Stimulated activated CD8-positive, alpha-beta memory T cell treated with anti-CD3 and anti-CD28 coated beads, Interleukin-4, amount 100 ng/mL, for 1 hour (primary cell): ENCODE measurements at places on chromosomes 13 and 19.

DNA sequence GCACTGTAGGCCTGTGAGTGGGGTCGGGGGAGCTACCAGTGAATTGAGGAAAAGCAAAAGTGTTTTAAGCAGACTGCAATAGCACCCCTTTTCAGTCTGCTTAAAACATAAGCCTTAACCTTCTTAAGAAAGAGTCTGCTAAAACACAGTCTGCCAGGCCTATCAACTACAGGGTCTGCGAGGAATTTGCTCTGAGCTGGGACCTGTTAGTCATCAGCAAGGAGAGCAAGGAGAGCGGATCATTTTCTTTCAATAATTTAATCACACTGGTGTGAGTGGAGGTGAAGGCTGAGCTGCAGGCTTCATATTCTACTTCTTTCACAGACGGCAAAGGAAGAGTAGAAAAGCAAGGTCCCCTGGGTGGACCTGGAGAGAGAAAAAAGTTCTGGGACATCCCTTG lies 342.7 kb downstream of the ENOX1 start:
- no peak for DNase-seq

- DNase-seq = no peak
These were observed 1.7 kb upstream of the FAM83E start for GRCh38 chr19:48616491-48617056.

DNA sequence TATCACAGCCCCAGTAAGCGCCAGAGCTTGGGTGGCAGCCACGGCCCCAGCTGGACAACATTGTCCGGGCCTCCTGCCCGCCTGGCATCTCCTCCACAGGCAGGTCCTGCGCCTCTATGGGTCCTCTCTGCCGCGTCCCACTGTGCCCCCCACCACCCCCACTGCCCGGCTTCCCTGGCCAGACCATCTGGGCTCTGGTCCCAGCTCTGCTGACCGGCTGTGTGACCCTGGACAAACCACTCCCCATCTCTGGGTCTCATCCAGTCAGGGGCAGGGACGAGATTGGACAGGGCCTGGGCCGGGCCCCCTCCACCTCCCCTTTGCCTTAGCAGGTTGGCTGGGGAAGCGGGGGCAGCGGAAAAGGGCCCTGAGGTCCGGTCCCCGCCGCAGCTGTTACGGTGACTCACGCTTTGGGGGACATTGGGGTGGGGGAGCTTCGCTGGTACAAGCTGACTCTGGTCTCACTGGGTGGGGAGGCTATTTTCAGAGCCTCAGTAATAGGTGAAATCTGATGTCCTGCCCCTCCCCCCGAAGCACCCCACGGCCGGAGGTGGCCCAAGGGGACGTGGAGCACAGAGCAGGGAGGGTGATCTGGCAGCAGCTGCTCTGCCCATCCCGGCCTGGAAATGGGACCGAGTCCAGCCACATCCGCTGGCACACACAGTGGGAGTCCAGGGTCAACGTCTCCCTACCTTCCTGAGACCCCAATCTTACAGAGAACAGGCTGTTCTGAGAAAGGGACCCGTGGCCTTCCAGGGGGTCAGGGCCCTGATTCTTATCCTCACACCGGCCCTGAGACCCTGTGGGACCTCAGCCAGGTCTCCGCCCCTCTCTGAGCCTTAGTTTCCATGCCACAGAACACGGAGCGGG lies 9.1 kb downstream of the NFIC start:
- no peak for DNase-seq

DNA sequence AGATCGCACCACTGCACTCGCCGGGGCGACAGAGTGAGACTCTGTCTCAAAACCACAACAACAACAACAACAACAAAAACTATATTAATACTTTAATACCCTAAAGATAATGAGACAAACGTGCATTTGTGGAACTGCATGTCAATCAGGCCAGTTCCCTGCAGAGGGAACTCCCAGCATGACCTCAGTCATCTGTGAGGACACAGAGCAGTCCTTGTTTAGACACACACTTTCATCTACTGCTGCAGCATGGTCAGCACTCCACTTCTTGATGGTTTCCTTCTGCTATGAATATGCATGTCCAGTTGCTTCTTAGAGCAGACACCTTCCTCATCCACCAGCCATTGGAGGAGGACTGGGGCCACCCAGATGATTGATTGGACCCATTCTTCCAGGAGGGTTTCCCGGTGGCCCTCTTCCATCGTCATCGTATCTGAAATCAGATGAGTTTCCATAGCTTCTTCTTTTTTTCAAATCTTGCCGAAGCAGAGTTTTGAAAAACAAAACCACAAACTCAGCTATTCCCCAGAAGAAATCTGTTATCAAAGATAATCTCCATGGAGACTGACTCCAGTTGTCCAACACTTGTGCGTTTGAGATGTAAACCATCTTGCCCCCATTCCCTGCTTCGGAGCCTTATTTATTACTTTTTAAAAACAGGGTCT lies 26.5 kb downstream of the ZNF607 start:
- DNase-seq = no peak

GRCh38 chr13:53920916-53921315 lies 892.3 kb downstream of the OLFM4 start:
- DNase-seq = no peak

GRCh38 chr13:111422348-111422747 lies 101.9 kb downstream of the TEX29 start:
- DNase-seq = no peak

DNA sequence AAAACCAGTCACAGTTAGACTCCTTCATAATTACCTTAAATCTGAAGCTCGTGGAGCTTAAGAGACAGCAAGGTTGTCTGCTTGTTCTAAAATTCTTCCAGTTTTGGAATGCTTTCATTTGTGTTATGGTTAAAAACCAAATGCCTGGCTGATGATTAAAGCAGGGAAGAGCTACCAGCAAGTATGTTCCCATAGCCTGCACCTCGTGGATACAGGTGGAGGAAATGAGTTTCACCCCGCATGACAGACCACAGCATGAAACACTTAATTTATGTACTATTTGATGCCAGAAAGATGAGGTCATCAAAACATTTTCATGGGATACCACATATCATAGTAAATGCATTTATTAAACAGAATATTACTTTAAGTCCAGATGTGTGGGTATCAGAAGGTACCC lies 416 bp upstream of the DOCK9 start:
- DNase-seq = no peak

GRCh38 chr13:59963827-59964226 lies 199.9 kb downstream of the DIAPH3 start:
- DNase-seq = no peak

- DNase-seq = no peak
These were observed 84.1 kb downstream of the CHST8 start for GRCh38 chr19:33705860-33706259.

- DNase-seq = no peak
These were observed 28.0 kb upstream of the FREM2 start for GRCh38 chr13:38658906-38659305.

DNA sequence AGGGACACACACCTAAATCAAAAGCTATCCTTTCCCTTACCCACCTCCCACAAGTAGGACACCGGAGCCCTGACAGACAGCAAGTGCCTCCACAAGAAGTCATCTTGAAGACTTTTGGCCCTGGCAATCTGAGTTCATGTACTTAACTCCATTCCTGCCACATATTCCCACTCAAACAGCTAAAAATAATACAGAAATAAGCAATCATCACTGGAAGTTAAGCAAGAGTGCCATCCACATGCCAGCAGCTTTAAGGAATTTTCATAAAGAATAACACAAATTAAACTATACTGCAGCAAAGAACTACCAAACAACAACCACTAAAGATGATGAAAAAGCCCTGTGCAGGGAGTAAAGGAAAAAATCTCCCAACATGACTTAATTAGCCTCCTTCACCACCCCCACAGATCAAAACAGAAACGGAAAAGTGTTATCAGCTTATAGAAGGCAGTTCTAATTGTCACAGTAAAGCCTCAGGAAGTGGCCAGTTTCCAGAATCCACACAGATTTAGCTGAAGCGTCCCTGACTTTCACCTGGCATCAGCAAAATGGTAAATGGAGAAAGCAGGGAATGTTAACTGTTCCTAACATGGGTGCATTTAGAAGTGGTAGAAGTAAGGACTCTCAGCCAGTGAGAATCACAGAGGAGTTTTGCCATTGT lies 343.9 kb downstream of the TBC1D4 start:
- no peak for DNase-seq

- no peak for DNase-seq
These were observed 1141.8 kb downstream of the PCDH17 start for GRCh38 chr13:58773280-58773859.

DNA sequence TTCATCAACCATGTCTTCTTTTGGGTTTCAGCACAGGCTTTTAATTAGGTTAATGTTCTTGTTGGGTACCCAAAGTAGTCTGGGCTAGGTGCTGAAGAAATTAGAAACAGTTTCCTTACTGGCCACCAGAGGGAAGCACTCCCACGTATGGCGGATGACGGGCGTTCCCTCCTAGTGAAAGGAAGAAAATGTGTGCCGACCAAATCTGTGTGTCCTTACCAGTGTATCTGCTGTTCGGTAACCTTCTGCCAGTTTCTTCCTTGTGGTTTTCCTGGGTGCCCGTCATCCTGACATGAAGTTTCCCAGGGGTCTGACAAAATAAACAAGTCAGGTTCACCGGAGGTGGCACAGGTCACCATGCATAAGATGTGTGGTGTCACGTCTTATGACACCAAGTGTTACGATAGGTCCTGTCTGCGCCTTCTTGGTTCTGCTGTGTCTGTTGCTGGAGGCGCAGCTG lies 6.0 kb upstream of the WDR88 start:
- DNase-seq = peak; percentile 24

GRCh38 chr13:105597573-105597972 lies 937.9 kb downstream of the EFNB2 start:
- DNase-seq = no peak

- DNase-seq = no peak
These were observed 13.2 kb upstream of the CRTC1 start for GRCh38 chr19:18670312-18670711.

DNA sequence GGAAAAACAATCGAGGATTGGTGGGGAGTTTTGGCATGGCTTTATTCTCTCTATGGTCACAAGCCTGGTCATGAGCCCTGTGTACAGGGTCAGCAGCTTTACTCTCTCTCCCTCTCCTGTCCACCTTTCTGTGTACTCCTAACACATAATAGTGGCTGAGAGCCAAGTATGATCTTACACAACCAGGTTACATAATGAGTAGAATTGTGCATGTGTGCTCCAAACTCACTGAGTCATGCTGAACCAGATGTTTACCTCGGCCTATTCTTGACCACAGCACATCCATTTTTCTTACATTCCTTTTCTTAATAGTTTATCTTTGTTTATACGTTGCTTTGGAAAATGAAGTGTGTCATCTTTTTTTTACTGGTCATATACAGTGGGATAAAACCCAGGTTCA lies 53.1 kb downstream of the ZNF254 start:
- no peak for DNase-seq

- no peak for DNase-seq
These were observed 31.6 kb downstream of the MTRF1 start for GRCh38 chr13:41231786-41232185.
